ENCODE measurements at places on chromosomes 4 and X. TPM values are rescaled to one million over a fixed set of nuclear protein-coding genes. Genes with fewer than 3 reads are reported as not detected.

- no peak for DNase-seq
Observed at GRCh38 chr4:52957835-52958631, 95.9 kb downstream of the RASL11B start.

DNA sequence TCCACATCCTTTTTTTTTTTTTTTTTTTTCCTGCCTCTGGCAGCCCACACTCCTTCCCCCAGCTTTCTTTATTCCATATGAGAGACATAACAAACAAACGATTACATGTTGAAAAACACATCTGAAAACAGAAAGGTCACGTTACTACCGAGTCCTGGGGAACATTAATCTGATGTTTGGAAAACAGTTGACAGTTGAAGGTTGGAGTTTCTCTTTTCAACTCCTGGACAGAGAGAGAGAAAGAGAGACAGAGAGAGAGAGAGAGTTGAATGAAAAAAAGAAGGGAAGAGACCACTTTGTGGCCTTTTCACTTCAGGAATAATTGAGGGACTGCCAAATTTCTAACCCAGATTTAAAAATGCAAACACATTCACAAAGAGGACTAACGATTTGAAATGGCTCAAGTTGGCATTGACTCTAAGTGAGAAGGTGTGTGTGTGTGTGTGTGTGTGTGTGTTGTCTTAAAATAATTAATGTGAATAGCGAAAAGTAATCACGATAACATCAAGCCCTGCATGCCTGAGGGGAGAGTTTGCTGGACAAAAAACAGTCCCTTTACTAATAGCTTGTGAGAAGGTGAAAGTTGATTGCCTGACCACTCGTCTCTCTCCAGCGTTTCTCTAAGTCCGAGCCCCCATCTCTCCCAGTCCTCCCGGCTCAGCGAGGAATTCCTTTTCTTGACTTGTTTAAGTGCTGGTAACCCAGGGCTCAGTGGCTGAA is 67.3 kb downstream of the FBXO8 start:
- no peak for DNase-seq

GRCh38 chr4:158802914-158803313 is 34.1 kb downstream of the FNIP2 start:
- no peak for DNase-seq

The TKTL1 gene
- total RNA-seq = 13.0 TPM

The HSD17B13 gene
- 0.22 TPM for total RNA-seq

The EDA2R gene
- total RNA-seq = 1.4 TPM

The RELL1 gene
- 23.6 TPM for total RNA-seq

The IGSF1 gene
- 2.6 TPM for total RNA-seq

The SLC7A11 gene
- total RNA-seq = 0.46 TPM

The NR3C2 gene
- total RNA-seq = 23.6 TPM

Data from Right ventricle myocardium inferior (tissue), 1 donor.